ENCODE measurements at places on chromosomes 4 and X.

GRCh38 chrX:53379747-53380146 lies 42.7 kb downstream of the SMC1A start:
- no peak for DNase-seq

DNA sequence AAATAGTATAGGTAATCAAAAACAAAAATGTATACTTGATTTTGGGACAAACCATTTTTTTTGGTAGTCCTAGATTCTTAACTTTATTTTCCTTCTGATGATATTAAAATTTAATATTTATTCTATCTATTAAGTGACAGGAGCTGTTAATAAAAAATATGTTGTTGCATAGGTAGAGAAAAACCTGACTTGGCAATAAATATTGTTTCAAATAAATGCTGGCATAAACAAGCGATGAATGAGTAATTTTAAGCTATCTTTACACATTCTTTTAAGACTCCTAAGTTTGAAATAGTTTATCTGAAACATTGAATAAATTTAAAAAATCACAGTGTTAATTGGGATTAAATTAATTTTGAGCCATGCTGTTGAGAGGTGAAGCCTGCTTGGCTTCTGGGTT lies 114.6 kb downstream of the GC start:
- no peak for DNase-seq

- DNase-seq: no peak
These were observed 16.8 kb downstream of the CLDN22 start for GRCh38 chr4:183303301-183303700.

DNA sequence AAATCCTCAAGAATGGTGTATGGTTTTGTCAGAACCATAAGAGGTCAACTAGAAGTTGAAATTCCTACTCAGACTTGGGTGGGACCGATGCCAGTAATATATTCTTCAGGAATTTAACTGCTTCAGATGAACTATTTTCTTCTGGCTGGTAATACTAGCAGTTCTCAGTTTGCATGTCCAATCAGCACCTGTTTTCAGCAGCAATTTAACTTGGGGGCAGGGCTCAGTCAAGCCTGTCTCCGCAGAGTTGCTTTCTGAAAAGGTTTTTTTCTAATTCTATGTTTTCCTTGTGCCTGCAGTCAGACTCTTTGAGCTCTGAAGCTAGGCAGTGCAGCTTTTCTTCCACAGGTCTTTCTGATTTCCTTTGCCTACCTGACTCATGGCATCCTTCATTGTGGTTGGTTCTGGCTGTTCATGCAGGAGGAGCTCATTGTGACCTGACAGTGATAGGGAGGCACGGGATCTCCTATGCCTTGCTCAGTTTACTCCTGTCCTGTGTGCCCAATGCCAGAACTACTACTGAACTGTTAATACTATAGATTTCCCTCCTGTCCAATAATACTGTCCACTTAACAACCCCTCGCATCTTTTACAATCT lies 17.3 kb upstream of the FMR1 start:
- no peak for DNase-seq

DNA sequence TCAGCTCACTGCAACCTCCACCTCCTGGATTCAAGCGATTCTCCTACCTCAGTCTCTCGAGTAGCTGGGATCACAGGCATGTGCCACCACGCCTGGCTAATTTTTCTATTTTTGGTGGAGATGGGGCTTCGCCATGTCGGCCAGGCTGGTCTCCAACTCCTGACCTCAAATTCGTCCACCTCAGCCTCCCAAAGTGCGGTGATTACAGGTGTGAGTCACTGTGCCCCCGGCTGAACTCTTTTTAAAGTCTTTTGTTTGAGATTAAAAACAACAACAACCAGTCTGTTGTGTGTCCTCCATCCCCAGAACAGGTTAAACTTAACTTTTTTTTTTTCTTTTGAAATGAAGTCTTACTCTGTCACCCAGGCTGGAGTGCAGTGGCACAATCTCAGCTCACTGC lies 36.3 kb upstream of the RBPJ start:
- DNase-seq: no peak

GRCh38 chr4:118282692-118283091 lies 70.1 kb downstream of the PRSS12 start:
- DNase-seq: no peak

DNA sequence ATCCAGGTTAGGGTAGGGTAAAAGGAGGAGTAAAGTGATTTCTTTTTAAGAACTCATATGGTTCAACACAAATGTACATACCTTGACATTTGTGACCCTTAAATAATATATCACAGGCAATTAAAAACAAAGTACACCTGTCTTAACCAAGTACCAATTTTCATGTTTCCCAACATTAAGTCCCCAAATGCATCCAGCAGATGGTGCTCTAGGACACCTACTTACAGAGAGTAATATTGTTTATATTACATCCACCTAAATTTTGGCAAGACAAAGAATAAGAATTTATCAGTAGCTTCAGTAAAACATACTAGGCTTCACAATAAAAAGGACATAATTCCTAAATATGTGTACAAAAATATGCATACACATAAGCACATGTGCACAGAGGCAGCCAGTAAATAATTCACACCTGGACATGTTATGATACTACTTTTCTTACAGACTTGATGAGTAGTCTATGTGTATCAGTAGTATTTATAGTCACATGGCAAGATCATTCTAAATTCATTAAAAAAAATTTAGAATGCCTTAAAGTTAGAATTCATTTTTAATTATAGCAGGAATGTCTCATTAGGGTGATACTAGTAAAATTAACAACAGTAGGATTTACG lies 219.7 kb downstream of the DCLK2 start:
- DNase-seq: peak; percentile 16

- no peak for DNase-seq
These were observed 13.2 kb downstream of the XKRX start for GRCh38 chrX:100915562-100915961.

DNA sequence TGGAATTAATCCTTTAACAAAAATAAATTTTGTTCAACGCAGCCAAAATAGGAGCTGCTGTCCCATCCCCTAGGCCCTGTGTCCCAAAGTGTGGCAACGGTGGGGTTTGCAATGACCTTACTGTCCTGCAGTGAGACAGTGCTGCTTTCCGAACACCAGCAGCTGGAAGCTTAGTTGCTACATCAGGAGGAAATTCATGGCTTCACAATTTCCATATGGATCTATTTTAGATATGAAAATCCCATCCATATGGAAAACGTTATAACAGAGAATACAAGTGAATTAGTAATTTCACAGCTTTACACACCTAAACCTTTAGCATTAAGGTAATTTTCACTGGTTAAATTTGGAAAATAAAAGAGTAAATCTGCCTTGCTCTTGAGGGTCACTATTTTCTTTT lies 396.3 kb upstream of the TENM3 start:
- DNase-seq: no peak

DNA sequence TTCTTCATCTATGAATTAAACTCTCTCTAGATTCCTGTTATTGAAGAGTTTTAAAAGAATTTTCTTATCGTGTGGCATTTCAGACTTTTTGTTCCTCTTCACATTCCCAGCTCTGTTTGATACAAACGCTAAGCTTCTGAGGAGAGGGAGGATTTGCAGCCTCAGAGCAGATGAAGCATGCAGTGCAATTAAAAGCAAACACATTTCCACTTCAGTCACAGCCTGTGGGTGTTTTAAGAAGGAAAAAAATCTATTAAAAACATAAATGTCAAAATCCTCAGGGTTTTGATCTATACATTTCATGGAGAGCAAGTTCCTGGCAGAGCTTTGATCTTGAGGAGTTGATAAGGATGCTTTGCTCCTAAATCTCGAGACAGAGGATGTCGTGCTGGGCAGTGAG lies 442.4 kb upstream of the BOD1L1 start:
- DNase-seq: peak; percentile 70

GRCh38 chr4:73669410-73670183 lies 49.4 kb upstream of the RASSF6 start:
- no peak for DNase-seq

GRCh38 chr4:113749178-113749577 lies 12.4 kb downstream of the CAMK2D start:
- no peak for DNase-seq

DNA sequence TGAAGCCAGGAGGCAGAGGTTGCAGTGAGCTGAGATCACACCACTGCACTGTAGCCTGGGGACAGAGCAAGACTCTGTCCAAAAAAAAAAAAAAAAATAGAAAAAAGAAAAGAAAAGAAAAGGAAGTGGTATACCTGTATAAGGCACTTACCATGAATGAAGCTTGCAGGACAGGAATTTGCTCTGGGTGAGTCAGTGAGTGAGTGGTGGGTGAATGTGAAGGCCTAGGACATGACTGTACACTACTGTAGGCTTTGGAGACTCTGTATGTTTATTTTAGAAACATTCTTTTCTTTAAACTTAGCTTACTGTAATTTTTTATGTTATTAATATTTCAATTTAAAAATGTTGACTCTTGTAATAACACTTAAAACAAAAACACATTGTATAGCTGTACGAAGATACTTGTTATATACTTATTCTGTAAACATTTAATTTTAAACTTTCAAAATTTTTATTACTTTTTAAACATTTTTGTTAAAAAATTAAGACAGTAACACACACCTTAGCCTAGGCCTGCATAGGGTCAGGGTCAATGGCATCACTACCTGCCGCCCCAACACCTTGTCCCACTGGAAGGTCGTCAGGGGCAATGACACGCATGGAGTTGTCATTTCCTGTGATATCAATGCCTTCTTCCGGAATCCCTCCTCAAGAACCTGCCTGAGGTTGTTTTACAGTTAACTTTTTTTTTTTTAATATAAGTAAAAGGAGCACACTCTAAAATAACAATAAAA lies 78.7 kb downstream of the CLNK start:
- no peak for DNase-seq

- DNase-seq: no peak
These were observed 62.8 kb upstream of the GRIA3 start for GRCh38 chrX:123121241-123121640.

GRCh38 chrX:23525531-23525930 lies 141.8 kb upstream of the PRDX4 start:
- DNase-seq: no peak

DNA sequence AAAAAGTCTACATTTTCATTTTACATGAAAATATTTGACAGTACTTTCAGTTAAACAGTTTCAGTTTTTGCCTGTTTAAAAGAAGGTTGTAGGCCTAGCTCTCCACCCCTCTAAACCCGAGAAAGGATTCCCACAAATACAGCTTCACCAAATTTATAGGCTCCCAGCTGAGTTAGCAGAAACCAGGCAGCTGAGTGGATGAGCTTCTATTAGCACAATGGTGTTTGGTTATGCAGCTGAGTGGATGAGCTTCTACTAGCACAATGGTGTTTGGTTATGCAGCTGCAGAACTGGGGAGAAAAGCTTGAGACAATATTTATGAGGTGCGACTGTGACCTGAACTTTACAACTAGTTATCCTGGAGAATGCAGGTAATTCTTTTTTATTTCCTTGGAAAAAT lies 36.6 kb upstream of the PAQR3 start:
- DNase-seq: no peak

DNA sequence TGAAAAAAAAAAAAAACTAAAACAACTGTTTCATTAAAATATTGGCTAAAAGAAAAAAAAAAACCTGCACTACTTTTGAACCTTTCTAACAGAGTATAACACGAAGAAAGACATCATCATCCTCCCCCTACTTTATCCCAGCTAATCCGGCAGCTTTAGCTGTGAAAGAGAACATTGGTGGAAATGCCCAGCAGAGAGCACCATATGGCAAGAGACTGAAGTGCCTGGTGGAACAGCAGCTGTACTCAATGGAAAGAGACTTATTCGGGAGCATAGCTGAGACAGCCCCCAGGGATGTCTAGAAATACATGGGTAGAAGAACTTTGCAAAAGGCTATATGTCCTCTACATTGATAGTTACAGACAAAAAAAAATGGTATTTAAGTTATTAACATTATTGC lies 30.3 kb downstream of the STPG2 start:
- DNase-seq: peak; percentile 19

DNA sequence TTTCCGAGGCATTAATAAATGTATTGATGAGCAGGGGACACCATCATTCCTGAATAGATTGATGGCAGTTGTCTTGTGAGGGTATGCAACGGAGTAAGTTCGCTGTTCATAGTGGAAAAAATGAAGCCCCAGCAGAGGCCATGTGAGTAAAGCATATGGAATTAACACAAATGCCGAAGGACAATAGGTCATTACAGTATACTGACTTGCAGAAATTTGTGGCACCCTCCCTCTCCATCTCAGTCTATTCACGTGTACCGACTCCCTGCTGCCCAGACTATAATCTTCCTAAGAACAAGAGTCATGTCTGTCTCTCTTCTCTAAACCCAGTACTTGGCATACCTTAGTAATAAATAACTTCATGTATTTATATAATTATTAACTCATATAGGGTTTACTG lies 47.1 kb upstream of the PCDH10 start:
- DNase-seq: no peak

DNA sequence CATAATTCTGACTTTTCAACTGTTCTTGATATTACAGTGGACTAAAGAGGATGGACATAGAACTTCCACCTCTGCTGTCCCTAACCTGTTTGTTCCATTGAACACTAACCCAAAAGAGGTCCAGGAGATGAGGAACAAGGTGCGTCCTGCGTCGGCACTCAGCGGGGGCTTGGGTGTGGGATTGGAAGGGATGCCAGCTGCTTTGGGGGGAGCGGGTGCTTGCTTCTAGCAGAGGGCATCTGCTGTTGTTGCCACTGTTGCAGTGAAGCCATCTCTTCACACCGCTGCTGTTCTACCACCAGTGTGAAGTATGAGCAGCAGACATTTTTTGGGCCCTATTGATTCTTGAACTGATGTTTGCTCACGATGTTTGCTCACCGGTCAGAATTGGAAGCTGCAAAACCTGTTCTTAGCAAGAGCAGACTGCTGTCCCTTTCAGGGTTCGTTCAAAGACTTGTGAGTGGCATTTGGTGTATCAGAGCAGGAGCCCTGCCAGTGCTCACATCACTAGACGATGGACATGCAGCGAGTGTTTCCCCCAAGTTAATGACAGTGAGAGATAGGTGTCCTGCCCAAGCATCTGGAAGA lies 55.4 kb downstream of the NOP14 start:
- DNase-seq: no peak

DNA sequence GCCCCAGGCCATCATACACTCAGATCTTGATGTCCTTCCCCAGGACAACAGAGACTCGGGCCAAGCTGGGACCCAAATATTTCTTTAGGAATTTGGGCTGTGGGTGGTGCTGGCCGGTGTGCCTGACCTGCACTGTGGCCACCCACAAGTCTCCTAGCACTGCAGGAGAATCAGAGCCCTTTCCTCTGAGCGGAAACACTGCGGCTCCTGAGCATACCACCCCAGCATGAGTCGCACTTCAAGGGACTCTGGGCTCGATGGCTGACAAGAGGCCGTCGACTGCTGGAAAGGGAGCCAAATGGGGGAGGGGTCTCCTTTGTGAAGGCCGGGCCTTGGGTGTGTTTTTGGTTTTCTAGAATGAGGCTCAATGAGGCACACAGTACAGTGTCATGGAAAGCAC lies 13.0 kb upstream of the IRAK1 start:
- no peak for DNase-seq

DNA sequence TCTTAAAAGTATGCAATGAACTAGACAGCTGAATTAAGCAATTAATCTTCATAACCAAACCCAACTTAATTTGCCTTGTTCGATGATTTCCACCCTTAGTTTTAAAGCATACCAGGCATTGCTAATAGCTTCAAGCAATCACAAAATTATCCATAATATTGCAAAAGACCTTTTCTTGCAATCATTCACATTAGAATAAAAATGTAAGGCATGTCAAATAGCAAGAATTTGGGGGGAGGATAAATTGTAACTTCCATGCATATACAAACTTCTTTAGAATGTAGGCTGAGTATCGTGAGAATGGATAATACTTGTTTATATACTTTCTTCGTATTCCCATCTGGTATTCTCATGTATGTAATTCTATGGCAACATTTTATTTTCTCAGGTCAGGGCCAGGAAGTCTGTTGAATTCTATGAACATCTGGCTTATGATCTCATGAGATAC lies 28.7 kb upstream of the BMP2K start:
- no peak for DNase-seq

GRCh38 chr4:165379678-165380064 lies 863 bp downstream of the CPE start:
- peak; percentile 42 for DNase-seq

All from putamen (tissue), 1 donor.